Stimulated activated CD8-positive, alpha-beta memory T cell treated with anti-CD3 and anti-CD28 coated beads, Interleukin-2, amount 100 ng/mL, for 48 hours (primary cell): ENCODE measurements at places on chromosomes 3 and 15.

GRCh38 chr15:56598991-56599390 is 134.1 kb upstream of the MNS1 start:
- no peak for DNase-seq

DNA sequence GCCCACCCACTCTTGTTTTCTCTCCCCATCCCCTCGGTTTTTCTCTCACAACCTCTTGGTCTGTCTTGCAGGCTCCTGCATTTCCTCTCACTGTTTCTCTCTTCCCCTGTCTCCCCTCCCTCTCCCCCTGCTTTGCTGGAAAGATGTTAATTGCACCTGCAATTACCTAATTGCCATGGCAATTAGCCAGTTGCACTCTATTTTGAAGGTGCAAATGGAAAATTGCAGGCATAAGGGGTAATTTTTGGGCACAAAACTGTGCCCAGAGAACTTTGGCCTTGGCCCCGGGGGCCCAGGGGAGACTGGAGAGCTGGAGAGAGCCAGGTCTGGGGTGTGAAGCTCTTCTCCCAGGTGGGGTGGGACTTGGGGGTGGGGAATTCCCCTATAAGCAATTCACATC is 164.5 kb upstream of the TLE3 start:
- no peak for DNase-seq

DNA sequence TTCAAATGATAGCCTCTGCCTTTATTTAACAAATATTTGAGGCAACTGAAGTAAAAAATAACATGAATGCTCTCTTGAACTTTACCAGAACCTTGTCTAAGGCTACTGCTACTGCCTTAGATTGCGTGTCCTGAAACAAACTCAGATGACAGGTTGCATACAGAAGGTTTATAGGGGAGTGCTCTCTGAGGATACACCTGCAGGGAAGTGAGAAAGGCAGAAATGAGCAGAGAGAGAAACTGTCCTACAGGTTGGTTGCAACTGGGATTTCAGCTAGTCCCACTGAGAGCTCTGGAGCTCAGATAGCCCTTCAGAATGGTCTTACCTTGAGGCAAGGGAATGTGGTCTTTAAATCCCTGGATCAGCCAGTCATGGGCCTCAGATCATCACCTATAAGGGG is 165.5 kb downstream of the IL5RA start:
- DNase-seq: no peak

DNA sequence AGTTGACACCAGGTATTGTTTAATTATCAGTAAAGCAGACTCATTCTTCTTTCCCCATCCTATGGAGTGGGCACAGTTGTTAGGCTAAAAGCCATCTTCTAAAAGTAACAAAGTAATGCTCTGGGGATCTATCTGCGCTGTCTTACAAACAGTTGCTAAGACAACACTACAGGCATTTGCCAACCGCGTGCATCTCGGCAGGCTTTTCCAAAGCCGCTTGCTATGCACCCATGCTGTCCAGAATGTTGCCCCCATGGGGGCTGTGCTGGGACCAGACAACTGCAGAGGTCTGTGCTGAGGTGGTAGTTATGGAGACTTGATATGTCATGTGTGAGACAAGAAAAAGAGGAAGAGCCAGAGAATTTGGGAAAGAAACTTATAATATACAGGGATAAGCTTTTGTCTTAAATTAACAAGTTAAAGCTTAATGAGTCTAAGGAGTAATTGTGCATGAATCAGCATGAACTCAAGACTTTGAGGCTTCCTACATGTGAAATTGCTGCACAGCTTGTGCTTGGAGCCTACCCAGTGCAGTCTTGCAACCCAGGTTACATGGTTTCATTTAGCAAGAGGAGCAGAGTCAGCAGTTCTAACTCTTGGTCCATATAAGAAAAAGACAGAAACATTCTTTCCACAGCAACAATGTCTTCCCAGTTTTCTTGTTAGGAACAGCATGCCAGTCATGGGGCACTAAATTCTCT is 38.9 kb upstream of the DCLK3 start:
- no peak for DNase-seq

- no peak for DNase-seq
Observed at GRCh38 chr15:59244337-59244736, 37.7 kb downstream of the LDHAL6B start.

- DNase-seq: no peak
Observed at GRCh38 chr3:45010811-45011333, 15.2 kb upstream of the CLEC3B start.

DNA sequence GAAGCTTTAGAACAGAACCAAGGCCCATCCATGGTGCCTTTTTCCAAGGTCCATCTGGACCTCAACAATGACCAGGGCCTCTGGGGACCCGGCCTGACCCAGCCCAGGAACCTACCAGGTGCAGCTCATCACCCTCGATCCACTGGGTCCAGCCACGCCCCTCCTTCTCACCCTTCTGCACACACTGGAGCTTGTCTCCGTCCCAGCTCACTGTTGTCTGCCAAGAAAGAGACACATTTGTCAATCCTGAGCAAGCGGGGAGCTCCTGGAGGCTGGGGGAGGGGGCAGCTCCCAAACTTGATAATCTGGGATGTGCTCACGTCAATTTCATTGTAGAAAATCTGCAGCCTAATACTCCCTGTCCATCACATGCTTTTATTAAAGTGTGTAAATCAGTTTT is 21.2 kb downstream of the RBP1 start:
- DNase-seq: no peak

GRCh38 chr3:195098741-195099525 is 172.0 kb downstream of the XXYLT1 start:
- DNase-seq: no peak

GRCh38 chr3:162540421-162540820 is 1043.8 kb downstream of the OTOL1 start:
- DNase-seq: no peak

GRCh38 chr3:45487508-45487907 is 99.1 kb downstream of the LARS2 start:
- no peak for DNase-seq

DNA sequence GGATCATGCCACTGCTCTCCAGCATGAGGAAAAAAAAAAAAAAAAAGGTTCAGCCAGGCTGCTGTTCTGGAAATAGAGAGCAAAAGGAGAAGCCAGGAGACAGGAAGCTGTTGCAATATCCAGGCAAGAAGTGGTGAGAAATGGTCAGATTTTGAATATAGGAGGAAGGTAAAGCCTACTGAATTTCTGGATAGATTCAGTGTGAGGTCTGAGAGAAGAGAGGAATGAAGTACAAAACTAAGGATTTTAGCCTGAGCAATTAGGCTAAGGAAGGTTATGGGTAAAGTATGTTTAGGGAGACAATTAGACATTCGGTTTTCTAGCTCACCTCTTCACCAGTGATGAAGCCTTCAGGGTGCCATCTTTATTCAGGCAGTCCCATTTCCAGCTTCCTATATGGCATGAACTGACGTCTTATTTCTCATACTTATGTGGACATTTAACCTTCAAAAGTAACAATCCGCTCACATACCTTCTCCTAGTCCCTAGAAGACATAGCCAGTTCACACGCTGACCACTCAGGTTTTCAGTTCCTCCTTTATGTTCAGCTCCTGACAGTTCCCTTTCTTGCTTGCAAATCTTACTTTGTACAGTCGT is 57.2 kb downstream of the KIF9 start:
- DNase-seq: no peak

- DNase-seq: no peak
Observed at GRCh38 chr3:61875046-61875844, 313.9 kb downstream of the PTPRG start.

DNA sequence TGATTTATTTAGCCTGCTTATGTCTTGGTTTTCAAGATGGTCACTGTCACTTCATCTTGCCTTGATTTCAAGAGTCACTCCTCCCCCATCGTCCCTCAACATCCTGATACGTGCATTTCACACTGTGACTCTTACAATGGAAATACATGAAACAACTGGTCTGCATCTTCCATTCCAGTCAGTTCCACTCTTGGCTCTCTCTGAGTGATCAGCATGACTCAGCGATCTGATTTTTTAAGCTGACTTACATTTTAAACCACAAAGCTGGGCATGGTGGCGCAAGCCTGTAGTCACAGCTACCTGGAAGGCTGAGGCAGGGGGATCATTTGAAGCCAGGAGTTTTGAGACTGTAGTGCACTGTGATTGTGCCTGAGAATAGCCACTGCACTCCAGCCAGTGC is 271.2 kb upstream of the ROPN1 start:
- DNase-seq: no peak

DNA sequence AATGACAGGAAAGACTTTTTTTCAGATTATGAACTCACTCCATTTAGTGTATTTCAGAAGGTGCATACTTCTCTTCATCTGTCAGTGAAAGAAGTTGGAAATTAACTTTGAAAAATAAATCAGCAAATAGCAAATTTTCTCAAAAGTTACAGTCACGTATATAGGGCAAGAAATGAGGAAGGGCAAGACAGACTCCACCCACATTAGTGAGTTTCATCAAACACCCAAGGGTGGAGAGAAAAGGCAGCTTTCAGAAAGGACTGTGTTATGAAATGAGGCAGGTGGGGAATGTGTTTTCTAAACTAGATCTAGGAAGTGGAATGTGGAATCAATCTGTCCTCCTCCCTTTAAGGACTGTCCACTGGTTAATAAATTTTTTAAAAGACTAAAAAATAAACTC is 2.9 kb downstream of the SLC22A13 start:
- DNase-seq: no peak

DNA sequence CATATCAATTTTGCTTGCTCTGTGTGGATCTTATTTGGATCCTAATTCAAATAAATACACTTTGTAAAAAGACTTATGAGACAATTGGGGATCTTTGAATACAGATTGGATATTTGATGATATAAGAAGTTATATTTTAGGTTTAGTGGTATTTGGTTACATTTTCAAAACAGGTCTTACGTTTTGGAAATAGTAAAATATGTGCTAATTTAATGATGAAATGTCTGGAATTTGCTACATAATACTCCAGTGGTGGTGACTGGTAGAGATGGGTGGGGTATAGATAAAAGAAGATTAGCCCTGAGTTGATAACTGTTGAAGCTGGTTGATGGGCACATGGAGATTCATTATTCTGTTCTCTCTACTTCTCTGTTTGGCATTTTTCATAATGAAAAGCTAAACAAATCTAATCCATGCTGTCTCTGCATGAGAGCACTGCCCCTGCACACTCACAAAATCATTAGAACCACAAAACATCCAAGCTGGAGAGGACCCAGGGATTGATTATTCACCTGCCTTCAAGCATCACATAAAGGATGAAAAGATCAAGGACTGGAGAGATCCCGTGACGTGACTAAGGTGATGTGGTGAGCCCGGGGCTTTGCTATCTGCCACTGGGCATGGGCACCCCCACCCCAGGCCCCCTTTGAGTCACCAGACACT is 58.9 kb downstream of the TLE3 start:
- DNase-seq: no peak

DNA sequence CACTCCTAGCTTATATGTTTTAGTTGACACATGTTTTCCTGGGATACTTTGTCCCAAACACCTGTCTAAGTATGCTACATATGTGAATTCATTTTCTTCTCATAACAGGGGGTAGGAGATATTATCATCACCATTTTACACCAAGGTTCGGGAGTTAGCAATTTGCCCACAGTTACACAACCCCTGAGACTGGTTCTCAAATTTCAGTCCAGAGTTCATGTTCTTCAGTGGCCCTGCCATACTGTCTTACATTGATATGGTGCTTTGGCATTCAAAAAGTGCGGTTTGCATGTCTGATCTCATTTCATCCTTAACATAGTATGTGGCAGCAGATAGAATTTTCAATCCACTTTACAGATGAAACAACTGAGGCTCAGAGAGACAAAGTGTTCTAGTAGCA is 38.4 kb downstream of the ROBO2 start:
- no peak for DNase-seq

DNA sequence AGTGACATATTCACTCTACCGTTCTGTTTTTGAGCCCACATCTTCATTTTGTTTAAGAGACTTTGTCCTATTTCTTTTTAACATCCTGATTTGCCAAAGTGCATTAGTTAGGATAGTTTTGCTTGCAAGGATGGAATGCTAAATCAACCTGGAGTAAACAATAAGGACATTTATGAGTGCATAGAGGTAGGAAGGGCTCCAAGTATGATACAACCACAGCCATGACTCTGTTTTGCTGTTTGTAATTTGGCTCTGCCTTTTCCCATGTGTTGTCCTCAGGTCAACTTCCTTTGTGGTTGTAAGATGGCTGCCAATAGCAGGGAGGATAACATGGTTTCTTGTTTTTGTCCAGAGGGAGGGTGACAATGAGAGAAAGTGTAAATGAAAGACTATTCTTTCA is 66.4 kb upstream of the GOLIM4 start:
- DNase-seq: no peak

DNA sequence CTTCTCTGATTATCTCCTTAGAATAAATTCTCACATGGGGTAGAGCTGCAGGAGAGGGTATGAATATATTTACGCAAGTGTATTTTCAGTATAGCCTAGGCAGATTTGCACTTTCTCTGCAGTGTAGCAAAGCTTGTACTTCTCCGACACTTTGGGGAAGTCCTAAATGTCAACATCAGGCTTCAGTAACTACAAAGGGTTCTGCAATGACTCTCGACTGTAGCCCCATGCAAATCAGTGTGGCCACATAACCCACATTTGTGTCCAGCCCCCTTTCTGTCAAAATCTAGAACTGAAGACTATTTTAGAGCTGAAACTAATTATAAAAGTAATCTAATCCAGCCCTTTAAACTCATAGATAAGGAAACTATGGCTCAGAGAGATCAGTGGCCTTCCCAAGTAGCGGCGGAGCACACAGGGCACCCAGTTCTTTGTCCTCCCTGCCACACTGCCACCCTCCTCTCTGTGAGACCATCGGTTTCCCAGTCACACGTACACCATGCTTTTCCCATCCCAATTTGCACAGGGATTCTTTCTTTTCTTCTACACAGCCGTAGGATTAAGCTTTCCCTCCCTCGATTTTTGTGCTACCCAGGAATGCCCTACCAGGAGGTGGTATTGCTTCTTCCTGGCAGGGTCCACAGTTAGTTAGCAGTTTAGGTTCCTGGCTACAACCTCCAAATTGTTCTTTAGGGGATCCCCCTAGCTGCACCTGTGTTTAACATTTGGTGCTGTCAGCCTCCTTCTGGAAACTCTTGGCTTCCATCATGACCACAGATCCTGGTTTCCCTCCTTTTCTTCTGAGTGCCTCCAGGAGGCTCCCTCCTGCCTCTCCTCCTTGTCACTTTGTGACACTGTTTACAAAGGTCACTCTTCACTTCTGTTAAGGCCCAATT is 22.9 kb downstream of the MRAS start:
- no peak for DNase-seq

- no peak for DNase-seq
Observed at GRCh38 chr3:187746442-187747281, 1.4 kb upstream of the BCL6 start.

- no peak for DNase-seq
Observed at GRCh38 chr15:35691173-35691761, 145.3 kb upstream of the DPH6 start.

DNA sequence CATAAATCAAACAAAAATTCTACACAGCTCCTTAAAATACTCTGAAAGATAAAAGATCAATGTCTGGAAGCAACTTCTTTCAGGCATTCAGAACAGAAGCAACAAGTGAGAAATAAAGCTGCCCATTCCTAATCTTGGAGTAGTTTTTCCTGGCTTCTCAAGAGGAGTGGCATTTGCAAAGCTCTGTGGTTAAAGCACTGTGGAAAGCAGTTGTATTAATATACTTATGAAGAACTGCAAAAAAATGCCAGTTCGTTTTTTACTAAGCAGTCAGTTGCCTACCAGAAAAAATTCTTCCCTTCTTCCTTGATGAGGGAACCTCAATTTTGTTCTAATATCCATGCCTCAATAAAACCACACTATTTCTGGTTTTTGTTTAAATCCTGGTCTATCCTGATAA is 197.8 kb downstream of the TNIK start:
- DNase-seq: no peak
